ENCODE measurements at places on chromosomes 16 and 17. TPM values are rescaled to one million over a fixed set of nuclear protein-coding genes. Genes with fewer than 3 reads are reported as not detected.
A peak's percentile ranks its signal among the peaks of the same experiment; 100 is the strongest.

- no peak for DNase-seq
These were observed 28.9 kb upstream of the CSNK2A2 start for GRCh38 chr16:58226790-58227189.

KIF22 gene
- polyA plus RNA-seq = 76.1 TPM

DNA sequence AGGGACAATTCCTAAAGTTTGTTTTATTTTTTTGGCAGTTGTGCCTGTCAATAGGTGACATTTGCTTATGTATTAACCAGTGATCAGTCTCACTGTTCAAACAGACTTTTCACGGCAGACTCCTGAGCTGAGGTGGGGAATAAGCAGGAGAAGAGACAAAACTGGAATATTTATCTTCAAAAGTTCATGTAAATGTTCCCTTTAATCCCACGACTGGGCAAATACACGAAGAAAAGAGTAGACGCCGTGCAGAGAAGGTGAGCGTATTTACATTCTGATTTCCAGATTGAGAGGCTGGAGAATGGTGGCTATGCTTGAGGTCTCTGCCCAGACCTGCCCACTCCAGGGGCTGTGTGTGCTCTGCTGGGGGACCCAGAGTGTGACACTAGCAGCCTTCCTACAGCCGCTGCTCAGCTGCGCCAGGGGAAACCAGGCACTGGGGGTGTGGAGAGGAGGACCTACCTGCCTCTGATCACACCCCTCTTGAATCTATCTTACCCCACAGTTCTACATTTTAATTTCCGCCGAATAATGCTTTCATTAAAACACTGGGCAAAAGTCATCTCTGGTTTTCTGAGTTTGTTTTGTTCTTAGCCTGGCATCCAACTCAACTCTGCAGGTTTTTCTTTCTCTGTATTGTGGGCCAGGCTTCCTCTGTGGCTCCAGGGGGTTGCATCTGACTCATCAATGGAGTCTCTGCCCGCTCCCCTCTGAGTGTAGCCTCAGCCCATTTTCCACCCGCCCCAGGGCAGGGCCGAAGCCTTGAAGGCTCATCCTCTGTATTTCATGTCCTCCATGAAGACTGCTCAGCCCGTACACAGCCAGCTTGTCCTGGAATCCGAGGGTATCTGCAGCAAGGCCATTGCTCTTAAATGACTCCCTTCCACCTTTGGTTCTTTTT lies 237.1 kb downstream of the NTN1 start:
- no peak for DNase-seq

- no peak for DNase-seq
These were observed 20.7 kb upstream of the MED13 start for GRCh38 chr17:62085511-62086408.

SEZ6L2 gene
- 5.2 TPM for polyA plus RNA-seq

DNA sequence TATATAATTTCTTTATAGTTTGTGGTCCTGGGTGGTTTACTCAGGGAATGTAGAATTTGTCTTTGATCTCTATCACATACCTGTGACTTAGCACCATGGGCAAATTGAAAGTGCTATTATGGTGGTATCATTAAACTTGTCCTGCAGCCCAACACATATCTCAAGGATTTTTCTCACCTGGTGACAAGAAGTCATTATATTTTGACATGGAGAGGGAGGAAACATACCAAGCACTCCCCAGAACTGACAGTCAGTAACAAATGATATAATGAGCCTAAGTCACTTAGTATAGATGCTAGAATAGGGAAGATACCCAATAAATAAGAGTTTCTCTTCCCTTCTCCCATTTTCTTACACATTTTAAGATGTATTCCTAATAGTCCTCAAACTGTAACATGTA lies 805.5 kb upstream of the KIF2B start:
- DNase-seq = no peak

- peak; percentile 80 for DNase-seq
These were observed 12.5 kb downstream of the SLC43A2 start for GRCh38 chr17:1616101-1616500.

- no peak for DNase-seq
These were observed 361 bp downstream of the UQCRC2 start for GRCh38 chr16:21953541-21953902.

DNA sequence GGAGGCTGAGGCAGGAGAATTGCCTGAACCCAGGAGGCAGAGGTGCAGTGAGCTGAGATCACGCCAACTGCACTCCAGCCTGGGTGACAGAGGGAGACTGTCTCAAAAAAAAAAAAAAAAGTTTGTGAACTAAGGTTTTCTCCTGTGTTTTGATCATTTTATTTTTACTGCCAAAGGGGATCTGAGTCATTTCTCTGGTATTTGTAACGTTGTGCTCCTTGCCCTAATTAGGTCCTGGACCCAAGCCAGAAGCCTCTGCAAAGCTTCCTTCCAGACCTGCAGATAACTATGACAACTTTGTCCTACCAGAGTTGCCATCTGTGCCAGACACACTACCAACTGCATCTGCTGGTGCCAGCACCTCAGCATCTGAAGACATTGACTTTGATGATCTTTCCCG lies 32.1 kb downstream of the IST1 start:
- DNase-seq = no peak

DNA sequence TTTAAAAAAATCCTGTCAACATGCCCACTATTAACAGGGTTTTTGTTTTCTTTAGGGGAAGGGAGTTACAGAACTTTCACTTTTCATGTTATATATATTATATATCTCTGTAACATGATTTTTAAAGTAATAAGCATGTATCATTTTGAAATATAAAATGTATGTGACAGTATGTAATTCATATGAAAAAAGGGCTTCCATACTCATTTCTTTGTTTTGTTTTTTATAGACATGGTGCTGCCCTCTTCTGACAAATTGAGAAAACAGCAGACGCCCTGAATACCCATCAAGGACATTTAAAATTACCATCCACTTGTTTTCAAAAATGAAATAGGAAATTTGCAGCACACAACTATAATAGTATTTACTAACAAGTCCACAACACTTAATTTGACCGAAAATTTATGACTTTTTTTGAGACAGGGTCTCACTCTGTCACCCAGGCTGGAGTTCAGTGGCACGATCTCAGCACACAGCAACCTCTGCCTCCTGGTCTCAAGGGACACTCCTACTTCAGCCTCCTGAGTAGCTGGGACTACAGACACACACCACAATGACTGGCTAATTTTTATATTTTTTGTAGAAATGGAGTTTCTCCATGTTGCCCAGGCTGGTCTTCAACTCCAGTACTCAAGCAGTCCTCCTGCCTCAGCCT lies 30.4 kb downstream of the CFDP1 start:
- DNase-seq = no peak

- DNase-seq = no peak
These were observed 8.3 kb downstream of the GINS2 start for GRCh38 chr16:85680352-85680944.

DNA sequence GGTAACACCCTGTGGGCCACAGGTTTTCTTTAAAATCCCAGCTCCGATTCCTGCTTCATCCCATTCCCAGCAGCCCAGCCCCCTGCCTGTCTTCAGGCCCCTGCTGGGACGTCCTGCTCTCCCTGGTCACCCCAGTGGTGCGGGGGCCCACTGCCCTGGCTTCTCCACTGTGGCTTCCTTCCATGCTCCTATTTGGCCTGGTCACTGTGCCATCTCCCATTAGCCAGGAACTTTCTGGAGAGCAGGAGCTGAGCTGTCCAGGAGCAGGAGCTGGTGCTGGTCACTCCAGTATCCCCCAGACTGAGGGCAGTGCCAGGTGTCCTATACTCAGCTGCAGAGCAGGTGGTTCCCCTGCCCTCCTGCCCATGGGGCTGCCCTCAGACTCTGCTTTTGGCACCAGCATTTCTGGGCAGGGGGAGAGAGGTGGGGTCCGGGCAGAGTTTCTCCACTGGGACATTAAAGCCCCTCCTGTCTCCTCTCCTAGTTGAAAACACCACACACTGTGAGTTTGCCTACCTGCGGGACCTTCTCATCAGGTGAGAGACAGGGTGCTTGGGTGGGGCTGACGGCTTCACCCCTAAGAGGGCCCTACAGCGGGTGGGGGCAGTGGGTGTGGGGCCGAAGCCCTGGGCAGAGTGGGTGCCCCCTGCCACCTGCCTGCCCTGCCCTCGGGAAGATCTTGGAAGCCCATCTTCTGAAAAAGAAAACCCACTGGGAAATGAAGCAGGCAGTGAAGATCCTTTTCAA lies 356.2 kb downstream of the SEC14L1 start:
- no peak for DNase-seq

CARD14 gene
- 2.3 TPM for polyA plus RNA-seq

CDK5R1 gene
- polyA plus RNA-seq = 4.6 TPM

CDR2L gene
- polyA plus RNA-seq = 12.4 TPM

CDC42EP4 gene
- 67.0 TPM for polyA plus RNA-seq

TEX19 gene
- polyA plus RNA-seq = not detected

GRCh38 chr17:38725066-38725465 lies 5.1 kb upstream of the CISD3 start:
- no peak for DNase-seq

GRCh38 chr16:79372503-79373184 lies 227.9 kb downstream of the MAF start:
- DNase-seq = no peak

DNA sequence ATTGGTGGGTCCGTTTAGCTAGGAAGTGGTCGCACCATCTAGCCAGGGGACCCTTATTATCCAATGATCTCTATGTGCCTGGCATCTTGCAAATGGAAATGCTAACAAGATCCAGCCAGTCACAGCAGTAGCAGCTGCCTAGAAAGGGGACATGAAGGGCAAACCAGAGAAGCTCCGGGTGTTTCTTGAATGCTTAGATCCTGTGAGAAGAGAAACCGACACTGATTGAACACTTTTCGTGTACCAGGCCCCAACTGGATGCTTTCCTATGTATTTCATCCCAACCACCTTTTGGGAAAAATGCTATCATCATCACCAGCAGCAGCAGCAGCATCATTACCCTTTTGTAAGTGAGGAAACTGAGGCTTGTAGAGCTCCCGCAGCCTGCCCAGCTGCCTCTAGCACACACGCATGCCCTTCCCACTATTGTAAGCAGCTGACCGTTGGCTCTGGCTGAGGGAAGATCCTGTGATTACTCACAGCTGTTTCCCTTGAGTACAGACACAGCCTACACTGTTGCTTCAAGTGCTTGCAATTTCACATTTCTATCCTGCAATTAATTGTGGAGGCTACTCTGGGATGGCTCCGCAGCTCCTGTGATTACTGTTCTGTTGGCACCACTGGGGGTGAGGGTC lies 180.7 kb upstream of the CACNG5 start:
- DNase-seq = peak; percentile 40

TEDC2 gene
- 10.0 TPM for polyA plus RNA-seq

DNA sequence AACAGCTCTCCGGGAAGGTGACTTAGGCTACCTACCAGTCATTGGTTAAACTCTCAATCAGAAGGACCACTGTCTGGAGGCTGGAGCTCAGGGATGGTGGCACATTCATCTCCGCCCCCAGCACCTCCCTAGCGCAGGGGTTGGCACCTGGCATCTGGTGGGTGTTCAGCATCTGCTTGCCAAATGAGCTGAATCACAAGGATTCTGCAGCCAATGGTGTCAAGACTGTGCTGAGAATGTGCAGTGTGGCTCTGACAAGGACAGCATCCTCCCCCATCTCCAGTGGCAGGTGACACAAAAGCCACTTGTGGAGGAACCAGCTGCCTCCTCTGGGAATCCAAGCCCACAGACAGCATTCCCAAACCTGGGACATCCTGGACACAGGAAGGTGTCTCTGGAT lies 35.2 kb downstream of the PLXDC1 start:
- DNase-seq = no peak

GRCh38 chr17:43216369-43216761 lies 4.7 kb downstream of the TMEM106A start:
- no peak for DNase-seq

GRCh38 chr17:76640550-76641380 lies 2.8 kb downstream of the ST6GALNAC1 start:
- no peak for DNase-seq

DNA sequence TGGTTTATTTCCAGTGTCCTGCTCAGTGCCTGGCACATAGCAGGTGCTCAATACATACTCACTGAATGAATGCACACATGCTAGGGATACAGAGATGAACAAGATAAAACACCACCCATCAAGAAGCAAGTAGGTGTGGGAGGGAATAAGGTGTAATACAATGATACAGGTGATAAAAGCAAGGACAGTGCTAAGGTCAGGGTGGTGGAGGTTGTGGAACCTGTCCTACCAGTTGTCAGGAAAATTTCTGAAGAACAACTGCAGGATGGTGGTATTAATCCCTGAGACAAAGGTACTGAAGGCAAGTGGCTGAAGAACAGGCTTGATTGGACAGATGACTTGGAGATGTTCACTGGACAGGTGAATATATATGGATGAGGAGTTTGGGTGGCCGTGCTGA lies 1.8 kb downstream of the KNOP1 start:
- DNase-seq = no peak

GRCh38 chr17:78010759-78011158 lies 52.3 kb downstream of the TNRC6C start:
- DNase-seq = no peak
